ENCODE measurements at places on chromosomes 4 and X. TPM values are rescaled to one million over a fixed set of nuclear protein-coding genes. Genes with fewer than 3 reads are reported as not detected.
A peak's percentile ranks its signal among the peaks of the same experiment; 100 is the strongest.

The ALAS2 gene
- not detected for polyA plus RNA-seq

The ODAPH gene
- polyA plus RNA-seq: 0.59 TPM

The OCRL gene
- polyA plus RNA-seq: 22.9 TPM

The GIMD1 gene
- not detected for polyA plus RNA-seq

The TBC1D9 gene
- polyA plus RNA-seq: 9.0 TPM

The WNK3 gene
- 0.27 TPM for polyA plus RNA-seq

The MAGEA8 gene
- not detected for polyA plus RNA-seq

The IL3RA gene
- polyA plus RNA-seq: not detected

The CLCN5 gene
- 3.1 TPM for polyA plus RNA-seq

- DNase-seq: no peak
These were observed 134.8 kb upstream of the LDB2 start for GRCh38 chr4:17033025-17033767.

- no peak for DNase-seq
These were observed 66.9 kb downstream of the GALNTL6 start for GRCh38 chr4:171880136-171880535.

DNA sequence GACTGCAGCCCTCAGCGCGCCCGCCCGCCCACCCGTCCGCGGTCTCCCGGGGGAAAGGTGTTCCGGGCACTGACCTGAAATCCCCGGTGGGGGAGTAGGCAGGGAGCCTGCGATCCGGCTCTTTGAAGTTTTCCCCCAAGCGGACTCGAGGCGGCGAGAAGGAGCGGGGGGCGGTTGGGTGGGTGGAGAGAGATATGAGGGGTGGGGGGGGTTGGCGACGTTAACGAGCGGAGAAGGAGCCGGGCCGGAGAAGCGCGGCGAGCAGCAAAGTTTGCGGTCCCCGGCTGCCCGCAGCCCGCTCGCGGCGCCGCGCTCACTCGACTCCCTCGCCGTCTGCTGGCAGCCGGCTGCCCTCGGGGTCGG, 636 bp downstream of the BCOR start:
- no peak for DNase-seq

GRCh38 chr4:26206339-26206738, 114.5 kb upstream of the RBPJ start:
- DNase-seq: no peak

DNA sequence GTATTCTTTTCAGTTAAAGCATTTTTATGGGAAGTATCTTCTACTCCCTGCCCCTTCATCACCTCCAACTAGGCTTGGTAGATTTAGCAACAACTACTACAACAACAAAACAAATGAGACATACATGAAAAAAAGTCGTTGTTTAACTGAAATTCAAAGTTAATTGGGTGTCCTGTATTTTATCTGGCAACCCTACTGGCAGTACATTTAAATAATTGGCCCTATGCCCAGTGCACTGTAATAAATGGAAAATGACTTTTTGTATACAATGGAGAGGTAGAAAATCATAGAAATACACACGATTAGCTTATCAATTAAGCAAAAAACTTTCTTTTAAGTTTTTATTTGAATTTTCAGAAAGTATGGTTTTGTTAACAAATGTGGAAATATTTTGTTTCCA, 21.4 kb upstream of the CLGN start:
- DNase-seq: no peak

GRCh38 chr4:101850698-101851097, 60.2 kb downstream of the BANK1 start:
- DNase-seq: no peak

DNA sequence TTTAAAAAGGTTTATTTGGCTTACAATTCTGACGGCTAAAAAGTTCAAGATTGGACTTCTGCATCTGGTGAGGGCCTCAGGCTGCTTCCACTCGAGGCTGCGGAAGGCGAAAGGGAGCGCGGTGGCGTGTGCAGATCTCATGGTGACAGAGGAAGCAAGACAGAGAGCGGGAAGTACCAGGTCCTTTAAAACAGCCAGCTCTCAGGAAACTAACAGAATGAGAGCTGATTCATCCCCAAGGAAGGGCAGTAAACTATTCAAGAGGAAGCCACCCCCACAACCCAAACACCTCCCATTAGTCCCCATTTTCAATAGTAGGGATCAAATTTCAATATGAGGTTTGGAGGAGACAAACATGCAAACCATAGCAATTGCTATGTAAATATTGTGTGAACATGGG, 2144.2 kb upstream of the AGA start:
- no peak for DNase-seq

- peak; percentile 90 for DNase-seq
These were observed 76.4 kb downstream of the EGF start for GRCh38 chr4:109989044-109989443.

DNA sequence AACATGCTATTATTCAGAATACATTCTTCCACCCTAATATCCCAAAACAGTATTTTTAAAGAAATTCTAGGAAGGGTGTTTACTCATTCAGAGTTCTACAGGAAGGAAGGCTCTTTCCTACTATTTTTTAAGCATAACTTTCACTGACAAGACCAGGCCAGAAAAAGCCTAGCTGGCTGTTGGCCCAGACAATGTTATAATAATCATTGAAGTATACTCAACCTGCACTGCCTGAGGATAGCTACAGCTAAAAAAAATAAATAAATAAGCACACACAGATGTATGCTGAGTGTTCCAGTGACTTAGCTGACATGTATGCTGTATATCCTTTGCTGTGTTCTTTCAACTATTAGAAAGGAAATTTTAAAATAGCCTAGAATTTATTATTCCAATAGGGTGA, 145.8 kb upstream of the SPRY1 start:
- no peak for DNase-seq

DNA sequence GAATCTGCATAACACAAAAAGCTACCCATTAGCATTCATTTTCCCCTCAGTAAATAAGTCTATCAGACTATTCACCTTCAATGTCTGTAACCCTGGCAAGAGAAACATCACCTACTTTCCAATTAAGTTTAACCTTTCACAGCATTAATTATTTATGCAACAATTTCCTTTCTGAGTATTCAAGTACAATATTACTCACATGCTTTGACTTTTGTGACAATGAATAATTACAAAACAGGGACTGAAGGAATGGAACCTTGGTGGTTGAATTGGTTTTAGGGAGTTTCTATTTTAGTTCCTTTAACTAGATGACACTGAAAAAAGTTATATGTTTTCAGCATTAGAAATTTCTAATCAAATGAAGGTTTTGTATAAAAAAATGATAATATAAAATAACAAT, 932.3 kb upstream of the EPHA5 start:
- DNase-seq: no peak

DNA sequence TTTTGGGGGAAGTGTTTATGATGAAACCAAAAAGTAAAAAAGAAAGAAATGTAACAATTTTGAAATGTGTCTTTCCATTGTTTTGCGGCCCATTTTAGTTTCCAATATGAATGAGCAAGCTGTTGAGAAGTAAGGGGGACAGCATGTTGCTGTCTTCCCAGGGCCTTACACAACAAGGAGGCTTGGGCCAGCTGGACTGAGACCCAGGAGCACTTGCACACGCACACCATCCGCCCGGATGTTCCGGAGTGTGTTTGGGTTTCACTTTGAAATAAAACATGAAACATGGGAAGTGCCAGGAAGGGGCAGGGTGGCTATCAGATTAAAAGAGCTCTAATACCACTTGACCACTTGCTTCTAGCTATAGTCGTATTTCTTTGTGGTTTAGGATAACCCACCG, 144.4 kb downstream of the NHS start:
- no peak for DNase-seq

DNA sequence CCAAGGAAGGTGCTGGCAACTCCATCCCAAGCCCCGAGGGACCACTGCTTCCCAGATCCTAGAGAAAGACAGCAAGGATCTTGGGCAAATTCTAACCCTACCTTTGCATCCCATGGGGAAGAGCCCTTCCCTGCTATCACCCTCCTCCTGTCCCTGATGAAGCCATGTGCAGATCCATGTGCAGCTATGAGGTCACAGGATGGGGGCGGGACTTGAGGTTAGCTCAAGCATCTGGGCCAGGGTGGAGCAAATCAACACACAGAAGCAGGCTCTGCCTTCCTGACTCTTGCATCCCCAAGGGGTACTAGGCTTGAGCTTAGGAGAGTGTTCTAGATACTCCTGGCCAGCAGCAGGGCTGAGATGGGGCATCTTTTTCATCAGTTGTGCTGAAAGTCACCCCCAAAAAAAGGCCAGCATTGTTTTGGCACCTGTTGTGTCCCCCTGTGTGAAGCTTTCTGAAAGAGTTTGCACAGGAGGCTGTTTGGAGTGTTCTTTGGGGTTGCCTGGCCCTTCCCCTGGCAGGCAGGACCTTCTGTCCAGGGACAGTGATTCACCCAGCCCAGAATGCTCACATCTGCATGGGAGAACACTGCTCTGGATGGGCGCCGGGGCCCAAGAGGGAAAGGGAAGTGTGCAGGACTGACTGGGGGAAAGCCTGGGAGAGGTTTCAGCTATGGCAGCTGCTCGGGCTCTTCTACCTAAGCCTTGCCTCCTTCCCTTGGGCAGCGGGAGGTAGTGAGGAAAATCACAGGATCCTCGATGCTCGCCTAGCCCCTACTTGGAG, 50.8 kb downstream of the PRPS1 start:
- DNase-seq: no peak

GRCh38 chr4:137212601-137213000, 319.7 kb downstream of the PCDH18 start:
- no peak for DNase-seq

DNA sequence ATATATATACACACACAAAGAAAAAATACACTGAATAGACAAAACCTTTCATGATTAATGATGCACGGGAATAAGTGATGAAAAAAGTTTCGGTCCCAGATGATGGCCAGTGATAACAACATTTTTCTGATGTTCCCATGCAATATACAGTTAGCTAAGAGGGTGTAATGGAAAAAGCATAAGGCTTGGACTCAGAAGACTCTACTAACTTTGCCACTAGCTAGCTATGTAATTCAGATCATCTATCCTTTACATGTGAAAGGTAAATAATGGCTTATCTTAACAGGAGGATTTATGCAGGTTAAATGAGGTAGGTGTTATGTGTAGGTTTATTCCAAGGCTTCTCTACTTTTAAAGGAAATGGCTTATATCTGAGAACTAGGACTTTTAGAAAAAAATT, 4.3 kb downstream of the RPS3A start:
- no peak for DNase-seq

GRCh38 chr4:82865592-82865991, 25.4 kb downstream of the SEC31A start:
- no peak for DNase-seq

- DNase-seq: no peak
These were observed 2.1 kb upstream of the PCDH7 start for GRCh38 chr4:30718021-30718542.

- no peak for DNase-seq
These were observed 281.4 kb upstream of the EDA2R start for GRCh38 chrX:66920296-66920695.

GRCh38 chr4:56821381-56822243, at the start of gene SPINK2:
SPINK2 (minus strand) TSS chr4:56821701; CDS start chr4:56821662, 39 bp downstream.
- no peak for DNase-seq

DNA sequence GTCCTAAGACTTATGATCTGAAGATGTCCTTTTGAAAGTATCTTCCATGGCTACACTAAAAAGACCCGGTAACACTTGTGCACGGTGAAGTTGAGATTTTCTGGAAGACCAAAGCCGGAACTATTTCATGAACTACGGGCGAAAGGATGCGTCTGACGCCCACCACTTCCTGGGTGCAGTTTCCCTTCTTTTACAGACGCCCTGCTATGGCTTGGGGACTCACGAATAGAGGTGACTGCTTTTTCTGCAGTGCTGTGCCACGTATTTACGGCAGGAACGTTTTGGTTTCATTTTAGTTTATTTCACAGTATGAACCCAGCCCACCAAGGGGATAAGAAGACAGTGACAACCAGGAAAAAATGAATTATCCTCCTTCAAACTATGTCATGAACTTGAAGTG, 180.4 kb downstream of the AFAP1 start:
- no peak for DNase-seq

DNA sequence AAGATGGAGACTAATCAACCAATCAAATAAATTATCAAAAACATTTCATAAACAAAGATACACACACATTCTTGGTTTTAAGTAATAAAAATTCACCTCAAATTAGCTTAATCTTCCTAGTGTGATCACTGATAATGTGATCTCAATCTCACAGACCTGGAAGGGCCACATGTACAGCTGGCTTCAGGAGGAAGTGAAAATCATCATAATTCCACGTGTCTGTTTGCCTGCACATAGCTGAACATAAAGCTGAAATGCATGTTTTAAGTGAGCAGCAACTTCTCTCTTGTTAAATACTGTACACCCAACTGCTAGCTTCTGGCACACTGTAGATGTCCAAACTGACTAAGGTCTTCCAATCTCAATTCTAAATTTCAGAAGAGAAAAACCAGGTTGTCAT, 53.8 kb downstream of the ARHGAP6 start:
- DNase-seq: no peak

GRCh38 chr4:84661191-84661939, 78.4 kb downstream of the CDS1 start:
- DNase-seq: no peak

DNA sequence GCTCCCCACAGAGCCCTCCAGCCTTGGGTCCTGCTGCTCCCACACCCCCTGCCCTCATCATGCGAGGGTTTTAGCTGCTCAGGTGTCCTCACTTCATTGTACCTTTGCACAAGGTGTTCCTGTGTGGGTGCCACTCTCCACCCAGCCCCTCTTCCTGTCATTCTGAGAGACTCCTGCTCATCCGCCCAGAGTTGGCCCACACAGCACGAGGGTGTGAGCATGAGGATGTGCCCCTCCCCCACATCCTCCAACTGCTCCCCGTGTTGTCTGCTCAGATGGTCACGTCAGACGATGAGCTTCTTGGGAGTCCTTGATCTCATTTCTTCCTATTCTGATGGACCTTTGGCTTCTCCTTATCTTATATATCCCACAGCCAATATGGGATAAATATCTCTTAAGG, 53.2 kb downstream of the HTT-AS start:
- no peak for DNase-seq

DNA sequence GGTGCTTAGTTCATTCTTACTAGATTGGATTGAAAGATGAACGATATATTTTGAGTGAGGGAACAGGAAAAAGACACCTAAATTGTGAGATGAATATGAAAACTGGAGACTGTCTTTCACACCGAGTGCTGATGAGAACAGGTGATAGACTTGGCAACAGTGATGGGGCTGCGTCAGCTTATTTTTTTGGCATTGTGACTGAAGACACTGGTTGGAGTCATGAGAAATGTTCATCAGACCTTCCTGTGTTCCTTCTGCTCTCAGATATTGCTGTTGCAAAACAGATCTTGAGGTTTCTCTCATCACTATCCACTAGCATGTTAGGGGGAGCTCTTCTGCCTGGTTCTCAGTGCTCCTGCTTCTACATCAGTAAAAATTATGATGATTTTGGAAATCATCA, 124.2 kb upstream of the KCNIP4 start:
- no peak for DNase-seq

- no peak for DNase-seq
These were observed 125.7 kb downstream of the CLCN4 start for GRCh38 chrX:10282490-10282889.

- DNase-seq: no peak
These were observed 12.3 kb upstream of the TADA2B start for GRCh38 chr4:7030856-7031255.

DNA sequence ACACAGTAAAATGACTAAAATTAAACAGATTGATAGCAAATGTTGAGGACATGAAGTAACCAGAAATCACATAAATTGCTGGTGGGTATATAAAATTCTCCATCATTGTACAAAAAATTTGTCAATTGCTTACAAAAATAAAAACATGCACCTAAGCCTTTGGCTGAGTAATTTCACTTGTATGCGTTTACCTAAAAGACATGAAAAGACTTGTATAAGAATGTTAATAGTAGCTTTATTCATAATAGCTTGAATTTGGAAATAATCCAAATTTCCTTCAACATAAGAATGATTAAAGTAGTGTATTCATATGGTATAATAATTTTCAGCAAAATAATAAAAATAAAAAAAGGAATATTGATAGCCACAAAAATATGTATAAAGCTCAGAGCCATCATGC, 37.7 kb downstream of the PDHA2 start:
- peak; percentile 17 for DNase-seq
